ENCODE measurements at places on chromosomes 7 and 10.

DNA sequence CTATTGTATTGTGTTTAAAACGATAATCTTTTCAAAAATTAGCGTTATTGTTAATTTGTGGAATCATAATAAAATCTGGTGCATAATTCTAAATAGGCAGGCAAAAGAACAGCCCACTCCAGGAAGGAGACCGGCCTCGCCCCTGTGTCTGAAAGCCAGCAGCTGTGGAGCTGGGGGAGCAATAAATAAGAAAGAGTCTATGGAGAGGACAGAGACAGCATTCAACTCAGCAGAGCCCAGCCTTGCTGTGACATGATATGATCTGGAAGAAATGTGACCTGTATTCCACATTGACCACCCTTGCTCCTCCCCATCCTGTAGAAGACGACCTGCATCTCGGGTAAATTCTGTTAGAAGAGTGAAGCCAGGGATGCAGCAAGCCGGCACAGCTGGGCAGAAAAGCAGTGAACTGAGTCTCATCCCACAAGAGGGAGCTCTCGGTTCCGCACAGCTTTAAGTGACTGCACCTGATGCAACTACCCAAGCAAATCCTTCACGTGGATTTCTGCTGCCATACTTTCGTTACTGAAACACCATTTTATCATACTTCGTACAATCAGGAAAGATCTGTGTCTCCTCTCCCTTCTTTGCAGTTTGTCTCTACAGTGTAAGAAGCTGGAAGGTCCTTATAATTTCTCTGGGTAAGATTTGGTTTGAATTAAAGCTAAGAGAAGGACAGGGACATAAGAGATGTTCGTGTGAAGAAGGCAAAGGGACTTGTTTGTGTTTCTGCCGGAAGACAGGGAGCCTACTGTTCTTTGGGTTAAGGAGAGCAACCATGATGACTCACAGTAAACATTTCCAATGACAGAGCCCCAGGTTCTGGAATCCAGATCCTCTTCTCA lies 427.1 kb downstream of the GPAM start:
- DNase-seq = no peak
- H3K4me3 ChIP-seq = no peak overlapping the region
- H3K36me3 ChIP-seq = no peaks in the 10 kb centered on the region
- no peaks in the 10 kb centered on the region for H3K27me3 ChIP-seq
- H3K4me1 ChIP-seq = no peaks in the 10 kb centered on the region

- H3K4me1 ChIP-seq = no peaks in the 10 kb centered on the region
- no peaks in the 10 kb centered on the region for H3K36me3 ChIP-seq
- no peak overlapping the region for H3K27ac ChIP-seq
- H3K27me3 ChIP-seq = no peaks in the 10 kb centered on the region
Observed at GRCh38 chr7:37441386-37441760, 7.3 kb downstream of the ELMO1 start.

- H3K36me3 ChIP-seq = no peaks in the 10 kb centered on the region
- H3K4me3 ChIP-seq = no peak overlapping the region
- H3K27ac ChIP-seq = no peak overlapping the region
Observed at GRCh38 chr7:150797661-150798060, 2.5 kb downstream of the TMEM176B start.

- no peak overlapping the region for H3K27ac ChIP-seq
- H3K36me3 ChIP-seq = no peaks in the 10 kb centered on the region
- H3K4me3 ChIP-seq = no peak overlapping the region
- no peak for DNase-seq
- peaks cover 15% of the 10 kb centered on the region for H3K4me1 ChIP-seq
- H3K27me3 ChIP-seq = peaks cover 20% of the 10 kb centered on the region
Observed at GRCh38 chr10:124003070-124003419, 90.4 kb downstream of the CHST15 start.

DNA sequence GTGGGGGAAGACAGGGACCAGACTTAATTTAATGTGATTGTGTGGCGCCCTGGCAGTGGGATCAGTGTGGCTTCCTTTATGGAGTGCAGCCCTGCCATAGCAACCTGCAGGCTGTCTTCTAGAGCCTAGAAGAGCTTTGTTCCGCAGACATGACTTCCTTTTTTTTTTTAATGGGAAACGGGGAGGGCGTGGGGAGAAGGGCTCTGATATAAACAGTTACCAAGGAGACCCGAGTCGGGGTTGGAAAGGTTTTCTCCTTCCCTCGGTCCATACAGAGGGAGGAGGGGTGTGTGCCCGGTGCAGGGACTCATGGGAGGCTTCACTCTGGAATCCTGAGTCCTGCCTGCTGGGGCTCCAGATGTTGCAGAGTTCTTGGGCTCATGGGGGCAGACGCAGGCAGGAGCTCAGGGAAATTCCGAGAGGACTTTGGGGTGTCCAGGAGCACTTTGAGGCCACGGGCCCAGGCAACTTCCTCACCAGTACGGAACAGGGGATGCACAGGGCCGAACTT lies 26.9 kb downstream of the TMEM120A start:
- no peak for DNase-seq
- no peak overlapping the region for H3K4me3 ChIP-seq
- peaks cover 4% of the 10 kb centered on the region for H3K36me3 ChIP-seq
- no peak overlapping the region for H3K27ac ChIP-seq
- H3K27me3 ChIP-seq = no peaks in the 10 kb centered on the region

DNA sequence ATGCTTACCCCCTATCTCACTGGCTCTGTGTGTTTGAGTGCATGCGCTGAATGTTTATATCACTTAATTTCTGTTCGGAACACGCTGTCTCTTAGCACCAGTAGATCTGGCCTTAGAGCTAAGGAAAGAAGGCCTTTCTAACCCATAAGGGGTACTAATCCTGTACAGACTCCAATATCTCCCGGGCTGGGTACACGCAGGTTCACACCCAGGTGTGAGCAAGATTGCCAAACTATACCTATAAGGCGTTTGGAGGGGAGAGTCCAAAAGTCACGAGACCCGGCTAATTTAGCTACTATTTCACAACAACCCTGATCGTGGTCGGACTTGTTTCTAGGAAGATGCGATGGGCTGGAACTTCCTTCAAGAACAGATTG lies 727 bp upstream of the PDSS1 start:
- H3K4me3 ChIP-seq = peak overlapping the region; percentile 94
- no peak for DNase-seq
- H3K4me1 ChIP-seq = peaks cover 42% of the 10 kb centered on the region
- peak overlapping the region; percentile 89 for H3K27ac ChIP-seq
- H3K36me3 ChIP-seq = peaks cover 10% of the 10 kb centered on the region
- no peaks in the 10 kb centered on the region for H3K27me3 ChIP-seq

Data from HFFc6 (cell line).